ENCODE measurements at places on chromosomes 16 and 17.
A peak's percentile ranks its signal among the peaks of the same experiment; 100 is the strongest.

- DNase-seq: no peak
These were observed 122.9 kb downstream of the ABCA8 start for GRCh38 chr17:68832109-68832802.

- no peak for DNase-seq
These were observed 380.9 kb downstream of the SOX9 start for GRCh38 chr17:72501404-72502370.

DNA sequence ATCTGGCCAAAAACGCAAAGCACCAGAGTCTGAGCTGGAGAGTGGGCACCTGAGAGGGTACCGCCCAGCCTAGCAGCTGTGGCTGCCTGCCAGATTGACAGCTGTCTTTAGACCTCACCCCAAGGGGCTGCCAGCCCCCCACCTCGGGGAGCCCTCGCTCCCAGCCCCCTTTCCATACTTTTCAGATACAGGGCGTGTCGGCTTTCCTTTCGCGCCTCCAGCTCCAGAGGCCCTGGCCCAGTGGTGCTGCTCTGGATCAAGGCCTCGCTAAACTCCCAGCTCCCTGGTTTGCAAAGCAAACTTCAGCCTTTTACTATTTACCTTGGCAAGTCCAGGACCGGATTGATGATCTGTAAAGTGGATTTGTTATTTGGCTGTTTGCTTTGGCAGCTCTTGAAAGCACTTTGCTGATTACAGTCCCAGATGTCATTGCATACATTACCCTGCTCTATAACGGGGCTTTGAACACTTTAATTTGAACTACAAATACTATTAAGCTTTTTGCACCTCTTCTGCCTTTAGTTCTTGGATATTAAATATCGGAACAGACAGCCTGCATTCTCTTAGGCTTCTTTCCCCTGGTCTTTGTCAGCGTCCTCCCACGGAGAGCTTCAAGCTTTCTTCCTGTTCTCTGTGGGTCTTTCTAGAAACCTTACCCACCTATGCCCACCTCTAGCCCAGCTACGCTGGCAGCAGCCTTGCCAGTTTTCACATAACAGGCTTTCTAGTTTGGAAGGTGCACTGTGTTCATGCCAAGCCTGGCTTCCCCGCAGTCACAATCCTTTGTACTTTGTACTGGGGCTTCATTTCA is 63.6 kb upstream of the TBX2 start:
- peak; percentile 71 for DNase-seq

- no peak for DNase-seq
These were observed 677 bp downstream of the SNTB2 start for GRCh38 chr16:69187446-69188235.

GRCh38 chr17:58005031-58005727 is 1.9 kb downstream of the SRSF1 start:
- no peak for DNase-seq

GRCh38 chr16:56610609-56611111 is 2.3 kb downstream of the MT2A start:
- no peak for DNase-seq

- DNase-seq: no peak
These were observed 99.8 kb downstream of the MYH11 start for GRCh38 chr16:15757077-15757386.

- DNase-seq: peak; percentile 27
These were observed 30.3 kb downstream of the CHD9NB start for GRCh38 chr16:53022374-53022773.

DNA sequence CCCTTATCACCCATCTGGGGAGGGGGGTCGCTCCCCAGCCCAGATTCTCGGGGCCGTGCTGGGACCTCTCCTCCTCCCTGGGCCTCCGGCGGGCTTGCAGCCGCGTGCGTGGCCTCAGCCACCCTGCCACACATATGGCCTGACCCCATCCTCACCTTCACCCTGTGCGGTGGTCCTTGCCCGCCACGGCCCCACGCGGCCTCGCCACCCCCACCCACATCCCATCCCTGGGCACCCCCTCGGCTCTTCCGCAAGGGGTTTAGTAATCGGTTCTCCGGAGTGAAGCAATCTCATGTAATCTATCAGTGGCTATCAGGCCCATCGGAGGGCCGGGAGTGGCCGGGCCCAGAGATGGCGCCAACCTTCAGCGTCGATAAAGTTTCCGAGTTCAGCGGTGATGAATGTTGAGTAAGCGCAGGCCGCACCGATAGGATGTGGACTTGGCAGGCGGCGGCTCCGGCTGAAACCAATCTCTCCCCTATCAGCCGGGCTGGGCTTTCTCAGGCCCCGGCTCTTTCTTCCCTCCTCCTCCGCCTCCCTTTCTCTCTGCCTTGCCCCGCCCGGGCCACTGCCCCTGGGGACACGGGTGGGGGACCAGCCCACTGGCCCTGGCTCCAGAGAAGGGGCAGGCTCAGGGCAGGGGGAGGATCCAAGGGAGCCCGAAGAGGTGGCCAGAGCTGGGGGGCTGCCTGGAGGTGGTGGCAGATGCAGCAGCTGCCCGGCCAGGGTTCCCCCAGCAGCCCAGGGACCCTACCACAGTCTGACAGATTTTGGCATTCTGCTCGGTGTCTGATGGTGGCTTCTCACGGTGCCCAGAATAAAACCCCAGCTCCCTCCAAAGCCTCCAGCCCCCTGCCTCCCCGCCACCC is 20.8 kb downstream of the ZFPM1 start:
- DNase-seq: no peak

DNA sequence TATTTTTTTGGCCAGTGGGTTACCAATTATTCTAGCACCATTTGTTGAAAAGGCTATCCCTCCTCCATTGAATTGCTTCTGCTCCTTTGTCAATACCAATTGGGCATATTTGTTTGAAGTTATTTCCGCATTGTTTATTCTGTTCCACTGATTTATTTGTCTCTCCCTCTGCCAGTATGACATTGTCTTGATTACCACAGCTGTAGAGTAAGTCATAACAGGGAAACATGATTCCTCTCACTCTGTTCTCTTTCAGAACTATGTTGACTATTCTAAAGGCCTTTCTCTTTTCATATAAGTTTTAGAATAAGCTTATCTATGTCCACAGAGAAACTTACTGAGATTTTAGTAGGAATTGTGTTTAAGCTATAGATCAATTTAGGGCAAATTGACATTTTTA is 94.3 kb downstream of the MAP2K6 start:
- no peak for DNase-seq

DNA sequence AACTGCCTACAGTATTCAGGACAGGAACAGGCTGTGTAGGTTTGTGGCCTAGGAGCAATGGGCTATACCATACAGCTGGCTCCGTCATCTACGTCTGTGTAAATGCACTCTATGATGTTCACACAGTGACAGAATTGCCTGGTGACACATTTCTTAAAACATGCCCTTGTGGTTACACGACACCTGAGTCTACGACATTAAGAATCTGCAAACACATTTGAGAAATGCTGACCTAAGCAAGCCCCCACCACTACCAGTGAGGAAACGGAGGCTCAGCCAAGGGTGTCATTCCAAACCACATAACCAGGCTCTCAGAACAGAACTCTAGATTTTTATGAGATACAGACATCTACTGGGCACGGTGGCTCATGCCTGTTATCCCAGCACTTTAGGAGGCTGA is 23.5 kb downstream of the USP36 start:
- no peak for DNase-seq

DNA sequence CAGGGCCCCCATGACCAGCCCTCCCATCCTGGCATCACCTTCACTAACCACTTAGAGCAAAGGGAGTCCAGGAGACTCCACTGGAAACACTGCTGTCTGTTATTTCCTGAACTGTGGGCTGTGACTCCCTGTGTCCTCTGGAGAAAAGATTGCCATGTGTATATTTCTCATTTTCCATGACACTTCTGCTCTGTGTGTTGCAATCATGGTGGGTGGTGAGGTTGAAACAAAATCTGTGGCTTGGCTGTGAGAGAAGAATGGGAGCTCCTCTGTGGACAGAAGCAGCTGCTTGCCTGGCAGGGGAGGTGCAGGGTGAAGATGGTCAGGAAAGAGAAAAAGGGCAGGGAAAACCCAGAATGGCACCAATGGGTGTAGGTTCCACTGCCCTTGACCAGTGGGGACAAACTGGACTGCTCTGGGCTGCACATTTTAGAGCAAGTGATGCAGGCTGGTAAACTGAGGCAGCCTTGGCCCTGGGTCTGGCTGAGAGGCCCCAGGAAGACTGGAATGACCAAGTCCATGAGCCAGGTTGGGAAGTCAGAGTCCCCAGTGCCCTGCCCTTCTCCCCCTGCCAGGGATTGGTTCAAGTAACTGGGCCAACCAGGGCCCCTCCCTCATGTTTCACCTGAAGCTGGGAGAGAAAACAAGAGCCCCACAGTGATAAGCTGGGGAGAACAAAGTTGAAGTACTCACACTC is 314.3 kb downstream of the C16orf95 start:
- peak; percentile 41 for DNase-seq

DNA sequence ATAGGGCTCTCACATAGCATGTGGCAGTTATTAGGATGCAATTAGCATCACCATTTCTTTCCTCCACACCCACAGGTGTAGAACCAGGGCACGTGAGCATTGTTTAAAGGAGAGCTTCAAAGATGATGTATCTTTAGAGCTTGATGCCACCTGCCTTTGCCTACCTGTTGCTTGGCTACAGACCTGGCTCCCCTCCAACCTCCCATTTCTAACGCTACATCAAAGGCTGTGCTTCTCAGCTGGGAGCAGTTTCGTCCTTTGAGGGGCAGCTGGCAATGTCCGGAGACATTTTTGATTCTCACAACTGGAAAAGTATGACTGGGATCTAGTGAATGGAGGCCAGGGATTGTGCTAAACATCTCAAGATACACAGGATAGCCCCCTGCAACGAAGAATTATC is 78.5 kb upstream of the CLEC3A start:
- DNase-seq: no peak

DNA sequence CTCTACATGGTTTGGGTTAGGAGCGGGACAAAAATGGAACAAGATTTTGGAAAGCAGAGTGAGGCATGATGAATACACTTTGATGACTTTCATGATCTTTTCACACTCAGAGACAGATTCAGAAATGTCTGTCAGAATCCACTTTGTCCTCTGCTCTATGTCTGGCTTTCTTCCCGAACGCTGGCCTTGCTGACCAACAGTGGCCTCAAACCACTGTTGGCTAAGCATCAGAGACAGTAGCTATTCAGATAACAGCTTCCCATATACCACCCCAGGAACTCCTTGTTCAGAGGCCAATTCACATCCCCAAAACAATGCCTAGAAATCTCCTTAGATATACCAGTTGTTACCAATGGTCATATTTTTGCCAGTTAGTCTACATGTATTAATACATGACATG is 40.9 kb downstream of the FBXL20 start:
- DNase-seq: no peak

GRCh38 chr17:12282056-12282455 is 261.4 kb downstream of the MAP2K4 start:
- DNase-seq: peak; percentile 4

DNA sequence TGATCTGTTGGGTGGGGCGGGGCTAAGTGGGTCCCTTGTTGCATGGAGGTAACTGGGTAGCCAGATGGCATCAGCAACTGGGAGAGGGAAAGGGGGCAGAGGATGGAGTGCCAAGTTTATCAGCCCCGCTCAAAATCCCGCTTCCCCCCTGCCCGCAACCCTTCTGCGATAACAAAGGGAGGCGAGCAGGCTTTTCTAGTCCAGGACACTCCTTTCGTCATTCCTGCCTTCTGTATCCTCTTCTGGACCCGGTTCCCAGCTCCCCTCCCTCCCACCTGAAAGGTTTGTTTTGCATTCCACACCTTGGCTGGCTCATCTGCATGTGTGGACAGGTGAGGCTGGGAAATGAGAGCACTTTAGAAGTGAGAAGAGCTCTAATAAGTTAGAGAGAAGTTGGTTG is 53.3 kb downstream of the HLF start:
- no peak for DNase-seq

GRCh38 chr17:520447-521182 is 168.0 kb upstream of the RPH3AL start:
- no peak for DNase-seq

DNA sequence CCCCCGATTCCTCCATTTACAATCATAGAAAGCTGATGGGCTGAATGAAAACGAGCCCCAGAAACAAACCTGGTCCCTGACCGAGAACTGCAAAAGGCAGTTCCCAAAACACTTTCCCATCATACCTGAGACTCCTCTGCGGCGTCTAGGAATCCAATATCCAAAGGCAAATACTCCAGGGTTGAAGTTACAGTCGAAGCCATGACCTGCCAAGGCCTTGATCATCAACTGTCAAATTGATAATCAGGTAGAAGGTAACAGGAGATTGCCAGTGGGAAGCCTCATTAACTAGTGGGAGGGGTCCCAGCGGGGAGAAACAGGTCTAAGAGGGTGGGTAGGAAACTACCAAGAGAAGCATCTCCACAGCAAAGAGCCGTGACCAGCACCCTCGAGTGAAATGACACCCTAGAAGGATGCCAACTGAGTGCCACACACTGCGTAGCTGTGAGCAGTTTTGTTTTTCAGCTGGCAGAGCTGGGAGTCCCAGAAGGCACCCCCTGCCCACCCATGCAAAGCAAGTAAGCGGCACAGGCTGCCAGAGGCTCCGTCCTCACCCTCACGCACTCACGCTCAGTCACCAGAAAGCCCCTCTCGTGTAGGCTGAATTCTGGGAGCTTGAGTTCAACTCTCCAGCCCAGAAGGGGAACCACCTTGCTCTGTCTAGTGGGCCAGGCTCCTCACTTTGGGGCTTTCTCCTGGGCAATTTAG is 146.1 kb downstream of the GAS7 start:
- DNase-seq: no peak

GRCh38 chr17:39745335-39746144 is 7.8 kb downstream of the GRB7 start:
- no peak for DNase-seq

GRCh38 chr17:70989280-70989679 is 819.9 kb downstream of the KCNJ2 start:
- peak; percentile 6 for DNase-seq
